ENCODE measurements at places on chromosomes 4 and X. TPM values are rescaled to one million over a fixed set of nuclear protein-coding genes. Genes with fewer than 3 reads are reported as not detected.

- DNase-seq, result no peak
Observed at GRCh38 chrX:43002526-43003203, 224.7 kb upstream of the PPP1R2C start.

- no peak for DNase-seq
Observed at GRCh38 chrX:74286950-74287740, 16.8 kb upstream of the ZCCHC13 start.

PF4V1 gene
- not detected for total RNA-seq

SPANXD gene
- not detected for total RNA-seq

DNA sequence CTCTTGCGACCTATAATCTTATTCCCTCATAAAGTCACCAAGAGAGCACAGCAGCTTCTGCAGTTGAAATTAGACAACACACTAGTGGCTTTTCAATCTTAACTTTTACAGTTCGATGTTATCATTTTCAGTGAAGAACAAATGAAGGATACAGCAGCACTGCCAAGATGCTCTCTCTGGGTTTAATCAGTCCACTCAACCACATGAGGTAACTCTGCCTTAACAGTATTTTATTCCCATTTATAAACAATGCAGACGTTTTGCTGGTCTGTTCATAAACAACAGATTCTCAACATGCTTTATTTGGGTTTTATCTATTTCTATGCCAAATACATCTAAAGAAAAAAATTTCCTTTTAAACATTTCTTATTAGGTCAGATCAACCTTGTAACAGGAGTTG, 646.0 kb upstream of the FAM241A start:
- DNase-seq, result no peak

- DNase-seq, result no peak
Observed at GRCh38 chr4:153593161-153593560, 90.9 kb upstream of the TLR2 start.

Data from foreskin keratinocyte (primary cell).